ENCODE measurements at places on chromosomes 1 and 21.
A peak's percentile ranks its signal among the peaks of the same experiment; 100 is the strongest.

DNA sequence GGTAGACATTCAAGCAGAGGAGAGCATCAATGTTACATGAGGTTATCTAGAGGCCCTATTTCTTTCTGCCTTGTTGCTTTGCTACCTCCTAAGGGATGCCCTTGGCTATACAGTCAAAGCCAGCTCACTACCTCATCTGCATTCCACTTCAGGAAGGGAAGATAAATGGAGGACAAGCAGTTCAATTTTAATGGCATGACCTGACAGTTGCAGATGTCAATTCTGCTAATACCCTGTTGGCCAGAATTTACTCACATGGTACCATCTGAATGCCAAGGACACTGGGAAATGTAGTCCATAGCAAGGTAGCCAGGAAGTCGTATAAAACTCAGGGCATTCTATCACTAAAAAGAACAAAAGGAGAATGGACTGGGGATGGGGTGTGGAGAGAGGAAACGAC, 31.5 kb downstream of the PALMD start:
- DNase-seq, result no peak

DNA sequence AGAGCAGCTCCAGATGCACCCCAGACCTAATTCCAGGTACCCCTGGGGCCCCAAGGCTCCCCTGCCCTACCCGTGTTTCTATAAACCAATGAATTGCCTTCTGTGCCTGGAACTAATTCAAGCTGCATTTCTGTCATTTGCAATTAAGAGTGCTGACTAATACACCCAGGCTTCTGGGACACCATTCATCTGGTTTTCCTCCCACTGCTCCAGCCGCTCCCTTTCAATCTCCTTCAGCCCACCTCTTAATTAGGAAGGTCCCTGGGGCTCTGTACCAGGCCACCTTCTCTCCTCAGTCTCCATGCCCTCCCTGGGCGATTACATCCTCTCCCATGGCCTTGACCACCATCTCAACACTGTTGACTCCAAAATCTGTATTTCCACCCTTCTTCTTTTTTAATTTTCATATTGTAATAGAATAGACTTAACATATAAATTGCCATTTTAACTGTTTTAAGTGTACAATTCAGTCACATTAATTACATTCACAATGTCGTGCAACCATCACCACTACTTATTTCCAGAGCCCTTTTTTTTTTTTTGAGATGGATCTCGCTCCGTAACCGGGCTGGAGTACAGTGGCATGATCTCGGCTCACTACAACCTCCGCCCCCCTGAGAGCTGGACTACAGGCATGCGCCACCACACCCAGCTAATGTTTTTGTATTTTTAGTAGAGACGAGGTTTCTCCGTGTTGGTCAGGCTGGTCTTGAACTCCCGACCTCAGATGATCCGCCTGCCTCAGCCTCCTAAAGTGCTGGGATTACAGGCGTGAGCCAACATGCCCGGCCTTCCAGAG, 9.2 kb upstream of the GJB3 start:
- no peak for DNase-seq

DNA sequence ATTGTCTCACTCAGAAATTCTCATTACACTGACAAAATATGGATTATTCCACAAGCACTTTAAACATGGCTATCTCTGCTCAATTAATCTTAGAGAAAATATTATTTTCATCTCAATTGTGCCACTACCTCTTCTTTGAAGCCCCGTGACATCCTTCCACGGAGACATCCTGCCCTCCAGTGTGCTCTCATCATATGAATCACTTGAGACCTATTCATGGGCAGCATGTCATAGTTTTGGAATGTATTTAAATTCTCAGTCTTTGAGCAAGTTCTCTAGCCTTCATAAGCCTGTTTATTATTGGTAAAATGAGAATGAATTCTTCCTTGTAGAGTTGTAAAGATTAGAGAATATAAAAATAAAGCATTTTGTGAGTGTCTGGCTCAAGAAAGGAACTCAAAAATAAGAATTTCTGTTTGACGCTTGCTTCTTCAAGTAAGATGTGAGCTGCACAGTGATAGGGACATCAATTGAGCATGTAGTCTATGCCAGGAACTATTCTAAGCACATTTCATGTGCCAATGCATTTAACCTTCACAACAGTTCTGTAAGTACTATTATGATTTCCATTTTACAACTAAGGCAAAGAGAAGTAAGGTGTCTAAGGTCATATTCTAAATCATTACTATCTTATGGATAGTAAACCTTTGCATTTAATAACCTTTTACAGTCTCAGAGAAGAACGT, 557.4 kb upstream of the ZRANB2 start:
- DNase-seq, result peak; percentile 25

DNA sequence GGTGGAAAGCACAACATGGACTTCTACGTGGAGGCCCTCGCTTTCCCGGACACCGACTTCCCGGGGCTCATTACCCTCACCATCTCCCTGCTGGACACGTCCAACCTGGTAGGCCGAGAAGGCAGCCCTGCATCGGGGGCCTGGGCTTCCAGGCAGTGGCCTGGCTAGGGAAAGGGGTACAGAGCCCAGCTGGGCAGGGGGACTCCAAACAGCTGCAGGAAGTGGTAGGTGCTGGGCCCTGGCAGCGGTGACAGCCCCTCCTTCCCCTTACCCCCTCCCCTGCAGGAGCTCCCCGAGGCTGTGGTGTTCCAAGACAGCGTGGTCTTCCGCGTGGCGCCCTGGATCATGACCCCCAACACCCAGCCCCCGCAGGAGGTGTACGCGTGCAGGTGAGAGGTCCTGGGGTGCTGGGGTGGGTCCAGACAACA, 30.0 kb upstream of the PADI6 start:
- no peak for DNase-seq

DNA sequence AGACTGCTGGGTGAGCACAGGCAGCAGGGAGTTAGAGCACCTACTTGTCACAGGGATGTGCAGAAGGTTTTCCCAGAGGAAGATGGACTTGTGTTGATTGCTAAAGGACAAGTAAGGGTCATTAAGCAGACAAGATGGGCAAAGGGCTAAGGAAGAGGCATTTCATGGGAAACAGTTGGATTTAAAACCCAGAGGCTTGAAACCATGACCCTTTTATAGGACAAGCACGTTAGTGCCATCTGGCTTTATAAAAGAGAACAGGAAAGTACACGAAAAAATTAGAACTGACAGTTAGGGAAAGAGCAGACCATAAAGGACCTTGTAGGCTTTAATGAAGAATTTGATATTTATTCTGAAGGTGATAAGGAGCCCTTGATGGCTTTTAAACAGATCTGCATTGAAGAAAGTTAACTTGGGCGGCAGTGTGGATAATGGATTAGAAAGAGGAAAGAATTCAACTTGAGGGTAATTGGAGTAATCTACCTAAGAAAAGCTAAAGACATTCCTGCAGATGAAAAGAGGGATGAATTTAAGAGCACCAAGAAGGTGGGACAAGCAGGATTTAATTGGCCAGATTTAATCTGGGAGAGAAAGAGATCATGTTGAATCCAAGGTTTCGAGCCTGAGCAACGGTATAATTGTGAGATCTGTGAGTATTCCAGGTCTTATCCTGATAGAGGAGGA, 68.6 kb downstream of the ZC3H11B start:
- DNase-seq, result no peak

DNA sequence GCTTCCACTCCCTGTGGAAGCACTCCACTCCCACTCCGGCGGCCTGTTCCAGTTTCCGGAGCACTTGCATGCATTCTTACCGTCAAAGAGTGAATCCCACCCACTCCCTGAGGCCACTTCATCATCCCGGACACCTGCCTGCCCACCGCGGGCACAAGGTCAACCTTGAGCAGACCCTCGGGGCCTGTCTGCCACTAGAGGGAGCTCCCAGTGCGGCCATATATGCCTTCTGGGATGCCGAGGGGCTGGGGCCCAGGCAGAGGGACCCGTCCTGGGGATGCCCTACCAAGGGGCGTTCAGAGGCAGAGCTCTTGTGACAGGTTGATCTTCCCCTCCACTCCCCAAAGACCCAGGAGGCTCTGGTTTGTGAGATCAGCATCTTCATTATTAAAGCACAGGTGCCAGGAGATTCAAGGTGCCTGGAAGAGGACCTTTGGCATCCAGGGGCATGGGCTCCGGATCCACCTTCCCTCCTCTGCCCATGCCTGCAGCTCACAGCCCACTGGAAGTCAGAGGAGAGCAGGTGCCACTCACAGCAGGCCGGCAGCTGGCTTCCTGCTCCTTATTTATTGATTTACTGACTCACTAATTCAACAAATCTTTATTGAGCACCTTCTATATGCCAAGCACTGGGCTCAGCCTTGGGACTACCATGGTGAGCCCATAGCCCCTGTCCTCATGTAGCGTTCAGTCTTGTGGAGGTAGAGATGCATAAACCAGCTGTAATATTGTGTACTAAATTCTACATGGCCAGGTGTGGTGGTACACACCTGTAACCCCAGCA, 47.3 kb downstream of the UBIAD1 start:
- DNase-seq, result no peak

GRCh38 chr1:176098560-176098959, 108.5 kb downstream of the COP1 start:
- DNase-seq, result no peak

GRCh38 chr1:114034567-114035303, 55.5 kb downstream of the OLFML3 start:
- DNase-seq, result no peak

GRCh38 chr1:8554956-8555534, 237.1 kb downstream of the SLC45A1 start:
- no peak for DNase-seq

DNA sequence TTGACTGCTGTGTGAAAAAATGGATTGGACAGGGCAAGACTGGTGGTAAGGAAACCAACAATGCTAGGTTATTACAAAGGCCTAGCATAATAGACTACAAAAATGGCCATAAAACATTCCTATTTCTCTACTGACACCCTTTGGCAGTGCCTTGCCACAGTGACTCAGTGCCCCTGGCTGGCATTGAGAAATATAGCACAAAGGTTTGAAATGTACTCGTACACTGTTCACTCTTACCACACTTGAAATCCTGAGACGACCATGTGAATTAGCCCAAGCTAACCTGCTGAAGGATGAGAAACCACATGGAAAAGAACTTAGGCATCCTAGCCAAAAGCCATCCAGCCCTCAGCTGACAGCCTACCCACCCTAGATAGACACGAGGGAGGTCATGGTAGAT, 149.8 kb upstream of the PALMD start:
- no peak for DNase-seq

DNA sequence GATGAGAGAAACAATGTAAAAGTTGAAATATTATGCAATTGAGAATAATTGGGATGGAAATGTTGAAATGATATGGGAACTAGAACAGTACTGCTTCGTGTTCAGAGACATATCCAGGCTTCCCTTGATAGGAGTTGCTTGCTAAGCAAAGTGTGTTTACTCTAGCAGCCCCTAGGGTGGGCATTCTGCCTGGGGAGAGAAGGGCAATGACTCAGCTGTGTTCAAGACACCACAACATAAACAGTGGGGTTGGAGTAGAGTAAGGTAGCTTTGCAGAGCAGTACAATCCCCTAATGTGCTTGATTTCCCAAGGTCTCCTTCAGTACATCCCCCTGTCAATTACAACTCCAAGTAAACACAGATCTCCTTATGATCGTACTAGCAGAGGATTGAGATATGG, 4.8 kb upstream of the PCNX2 start:
- DNase-seq, result no peak

DNA sequence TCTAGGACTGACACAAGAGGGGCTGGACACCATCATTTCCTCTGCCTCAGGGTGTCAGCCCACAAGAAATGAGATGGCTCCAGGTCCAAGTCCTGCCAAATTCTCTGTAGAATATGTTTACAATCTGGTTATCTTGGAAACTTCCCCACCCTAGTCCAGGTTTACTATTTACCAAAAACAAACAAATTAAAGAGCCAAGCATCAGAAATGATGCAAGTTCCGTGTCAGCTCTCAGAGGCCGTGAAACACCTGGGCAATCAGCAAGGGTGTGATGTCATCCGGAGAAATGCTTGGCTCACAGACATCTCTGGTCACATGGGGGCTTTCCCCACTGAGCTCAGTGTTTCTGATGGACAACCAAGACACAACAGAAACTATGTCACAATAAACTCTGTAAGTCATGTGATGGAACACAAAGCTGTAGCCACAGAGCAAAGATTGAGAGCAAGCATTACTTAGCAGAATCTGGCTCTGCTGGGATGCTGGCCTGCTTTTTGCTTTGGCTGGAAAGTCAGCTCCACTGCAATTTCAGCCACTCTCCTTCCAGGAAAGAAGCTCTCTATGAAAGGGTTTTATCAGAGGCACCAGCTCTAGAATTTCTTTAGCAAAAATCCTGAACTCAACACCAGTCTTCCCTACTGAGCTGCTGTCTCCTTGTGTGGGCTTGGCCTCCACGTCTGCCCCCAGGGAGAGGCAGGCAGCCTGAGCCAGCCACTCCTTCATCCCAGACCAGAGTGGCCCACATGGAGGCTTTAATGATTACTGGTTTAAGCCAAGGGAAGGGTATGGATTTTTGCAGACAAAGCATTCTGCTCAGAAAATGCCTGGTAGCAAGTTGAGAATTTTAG, 55.9 kb downstream of the NENF start:
- no peak for DNase-seq

DNA sequence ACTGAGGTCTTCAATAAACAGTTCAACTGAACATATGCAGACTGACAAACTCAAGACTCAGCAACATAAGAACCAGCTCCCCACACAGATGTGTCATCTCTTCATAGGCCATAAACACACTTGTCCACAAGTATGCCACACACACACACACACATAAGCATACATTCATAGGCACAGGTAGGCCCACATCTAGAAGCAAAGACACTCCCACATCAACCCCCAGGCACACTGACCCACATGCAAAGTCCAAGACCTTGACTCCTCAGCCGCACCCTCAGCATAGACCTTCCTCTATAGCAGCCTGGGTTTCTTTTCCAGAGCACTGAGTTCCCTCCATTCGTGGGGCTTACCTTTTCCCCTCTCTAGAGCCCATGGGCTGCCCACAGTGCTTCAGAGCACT, 1.4 kb downstream of the LAD1 start:
- no peak for DNase-seq

DNA sequence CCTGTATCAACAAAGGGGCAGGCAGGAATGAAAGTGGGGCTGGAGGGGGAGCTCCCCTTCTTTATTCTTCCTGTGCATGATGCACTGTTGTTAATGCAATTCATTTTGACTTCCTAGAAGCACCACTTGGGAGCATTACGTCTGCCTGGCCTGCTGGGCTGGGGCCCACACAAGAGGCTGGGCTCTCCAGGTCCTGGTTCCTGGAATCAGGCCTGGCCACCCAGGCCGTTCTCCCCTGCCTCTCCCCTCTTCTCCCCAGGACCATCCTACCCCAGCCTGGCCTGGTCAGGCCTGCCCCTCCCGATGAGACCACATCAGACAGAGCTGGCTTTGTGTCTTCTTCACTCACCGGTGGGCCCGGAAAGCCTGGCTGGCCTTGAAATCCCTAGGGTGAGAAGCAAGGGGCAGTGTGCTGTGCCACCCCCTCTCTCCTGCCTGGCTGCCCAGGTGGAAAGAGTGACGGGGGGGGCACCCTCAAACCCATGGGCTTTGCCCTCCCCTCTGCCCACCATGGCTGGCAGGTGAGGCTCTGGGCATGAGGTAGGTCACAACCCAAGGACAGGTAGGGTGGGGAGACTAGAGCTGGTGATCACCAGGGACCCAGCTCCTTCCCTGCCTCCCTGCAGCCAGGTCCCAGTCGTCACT, 20.7 kb upstream of the PEF1 start:
- no peak for DNase-seq

Data from amniotic stem cell (primary cell).